ENCODE measurements at places on chromosomes 6 and 20.

GRCh38 chr20:6173481-6173880 is 50.7 kb upstream of the FERMT1 start:
- DNase-seq, result no peak

DNA sequence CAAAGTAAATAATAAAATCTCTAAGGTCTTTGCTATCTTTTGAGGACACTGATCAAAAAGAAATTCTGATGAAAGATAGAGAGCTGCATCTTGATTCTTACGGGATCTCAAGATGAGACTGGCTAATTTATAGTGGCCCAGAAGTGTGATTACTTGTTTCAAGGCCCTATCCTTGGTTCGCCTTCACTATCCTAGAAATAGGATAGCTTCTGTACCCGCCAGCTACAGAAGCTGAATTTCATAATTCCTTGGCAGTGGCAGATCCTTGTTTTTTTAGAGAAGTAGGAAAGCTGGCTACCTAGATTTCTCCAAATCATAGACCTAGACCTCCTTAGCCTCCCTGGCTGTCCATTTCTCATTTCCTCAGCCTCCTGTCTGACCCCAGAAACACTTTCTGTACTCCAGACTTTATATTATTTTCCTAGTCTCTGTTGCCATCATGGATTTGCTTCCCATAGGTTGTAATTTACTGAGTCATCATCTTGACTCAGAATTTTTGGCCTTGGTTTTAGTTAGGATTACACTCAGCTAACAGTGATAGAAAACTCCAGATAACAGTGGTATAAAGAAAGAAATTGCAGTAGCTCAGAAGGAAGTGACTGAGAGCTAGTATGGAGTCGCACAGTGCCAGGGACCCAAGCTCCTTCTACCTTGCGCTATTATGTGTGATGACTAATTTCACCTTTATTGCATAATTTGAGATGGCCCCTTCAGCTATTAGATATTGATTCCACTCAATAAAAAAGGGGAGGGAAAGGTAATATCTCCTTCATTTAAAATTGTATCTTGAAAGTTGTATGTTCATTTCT is 27.7 kb downstream of the PHF3 start:
- DNase-seq, result peak; percentile 19

DNA sequence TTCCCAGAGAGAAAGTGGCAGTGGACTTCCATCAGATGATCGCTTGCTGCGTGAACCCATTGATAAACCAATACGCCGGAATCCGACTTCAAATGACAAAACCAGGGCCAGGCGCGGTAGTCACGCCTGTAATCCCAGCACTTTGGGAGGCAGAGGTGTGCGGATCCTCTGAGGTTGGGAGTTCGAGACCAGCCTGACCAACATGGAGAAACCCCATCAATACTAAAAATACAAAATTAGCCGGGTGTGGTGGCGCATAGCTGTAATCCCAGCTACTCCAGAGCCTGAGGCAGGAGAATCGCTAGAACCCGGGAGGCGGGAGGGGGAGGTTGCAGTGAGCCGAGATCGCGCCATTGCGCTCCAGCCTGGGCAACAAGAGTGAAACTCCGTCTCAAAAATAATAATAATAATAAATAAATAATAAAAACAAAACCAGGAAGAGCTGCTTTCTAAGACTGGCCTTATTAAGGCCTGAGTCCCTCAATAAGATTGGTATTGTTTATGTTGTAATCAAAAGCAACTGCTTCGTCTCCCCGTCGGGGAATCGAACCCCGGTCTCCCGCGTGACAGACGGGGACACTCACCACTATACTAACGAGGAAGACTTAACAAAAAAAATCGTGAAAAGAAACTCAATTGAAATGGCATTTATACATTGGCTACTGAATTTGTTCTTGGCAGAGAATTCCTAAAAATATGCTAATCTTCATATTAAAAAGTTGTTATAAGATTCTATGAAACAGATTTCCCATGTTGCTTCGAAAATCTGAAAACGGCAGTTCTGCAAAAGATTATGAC is 110.2 kb upstream of the ZNF184 start:
- DNase-seq, result peak; percentile 45

DNA sequence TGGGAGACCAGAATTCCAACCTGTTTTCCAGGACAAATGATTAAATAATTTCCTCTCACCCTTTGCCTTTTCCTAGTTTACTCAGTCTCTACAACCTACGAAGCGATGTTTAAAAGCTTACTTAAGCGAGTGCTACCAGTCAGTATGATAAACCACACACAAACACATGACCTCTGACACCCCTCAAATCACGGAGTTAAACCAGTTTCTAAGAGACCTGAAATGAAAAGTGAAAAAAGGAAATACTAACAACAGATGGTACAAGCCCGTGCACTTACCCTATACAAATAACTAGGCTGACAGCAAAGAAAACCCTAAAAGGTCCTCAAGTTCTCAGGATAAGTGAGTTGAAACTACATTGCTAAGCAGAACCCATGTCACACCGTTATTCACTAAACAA is 7.7 kb downstream of the TNFRSF21 start:
- no peak for DNase-seq

DNA sequence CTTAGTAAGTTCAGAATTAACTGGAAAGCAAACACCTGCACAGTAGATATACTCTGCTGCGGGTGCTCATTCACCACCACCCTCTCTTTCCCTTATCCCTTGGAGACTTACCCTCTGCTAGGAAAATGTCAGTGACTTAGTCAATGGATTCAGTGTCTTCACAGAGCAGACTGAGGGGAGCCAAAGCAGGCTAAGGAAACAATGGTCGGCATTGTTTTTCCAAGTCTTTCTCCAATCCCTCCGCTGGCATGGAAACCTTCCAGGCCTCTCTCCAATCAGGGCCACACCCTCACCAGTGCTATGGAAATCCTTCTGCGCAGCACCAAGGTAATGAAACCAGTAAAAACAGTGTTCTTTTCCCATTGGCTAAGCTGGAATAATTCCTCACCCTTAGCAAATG is 531.2 kb downstream of the TFAP2B start:
- no peak for DNase-seq

GRCh38 chr6:170297576-170298330 is 6.9 kb upstream of the DLL1 start:
- DNase-seq, result no peak

DNA sequence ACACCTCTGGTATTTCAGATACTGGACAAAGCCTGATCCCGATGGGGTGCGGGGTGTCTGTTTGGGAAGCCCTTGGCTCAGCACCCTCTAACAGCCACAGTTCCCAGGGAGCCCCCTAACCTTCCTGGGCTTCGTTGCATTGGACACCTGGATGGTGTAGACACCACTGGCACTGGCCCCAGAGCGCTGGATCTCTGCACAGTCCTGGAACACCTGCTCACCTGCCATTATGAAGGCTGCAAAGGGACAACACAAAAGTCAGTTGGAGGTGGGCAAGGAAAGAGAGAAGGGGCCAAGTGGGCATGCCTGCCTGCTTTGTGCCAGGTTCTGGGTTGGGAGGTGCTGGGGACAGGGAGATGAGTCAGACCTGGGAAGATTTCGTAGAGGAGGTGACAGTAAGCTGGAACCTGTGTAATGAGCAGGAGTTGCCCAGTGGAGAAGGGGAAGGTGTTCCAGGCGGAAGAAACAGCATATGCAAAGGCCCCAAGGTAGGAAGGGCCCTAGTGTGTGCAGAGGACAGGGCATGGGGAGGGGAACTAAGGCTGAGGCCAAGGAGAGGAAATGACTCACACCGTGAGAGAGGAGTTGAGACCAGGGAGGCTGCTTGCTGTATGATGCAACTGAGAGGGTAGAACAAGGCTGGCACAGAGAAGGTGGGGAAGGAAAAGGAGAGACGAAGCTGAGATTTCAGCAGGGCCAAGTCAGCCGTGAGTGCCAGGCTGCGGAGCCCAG is 34.9 kb downstream of the ANGPT4 start:
- DNase-seq, result peak; percentile 56

- no peak for DNase-seq
Measured at GRCh38 chr20:49171909-49172308, 16.2 kb downstream of the STAU1 start.

- no peak for DNase-seq
Measured at GRCh38 chr6:79632580-79632979, 1.5 kb downstream of the SH3BGRL2 start.

DNA sequence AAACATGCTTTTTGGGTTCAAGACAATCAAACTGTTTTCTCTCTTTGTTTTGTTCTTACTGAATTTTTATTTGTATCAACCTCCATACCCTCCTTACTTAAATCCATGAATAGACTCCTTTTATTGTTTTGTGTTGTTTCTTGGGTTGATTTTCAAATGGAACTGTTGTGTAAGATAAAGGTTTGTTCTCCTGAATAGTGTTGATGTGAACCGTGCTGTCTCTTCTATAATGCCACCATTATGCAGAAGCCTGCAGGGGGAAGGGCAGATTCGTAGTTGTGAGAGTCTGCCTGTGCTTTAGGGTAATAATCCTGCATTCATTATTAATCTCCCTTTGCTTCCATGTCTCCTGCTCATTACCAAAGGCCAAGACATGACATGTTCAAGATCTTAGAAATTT is 105.9 kb downstream of the CDKAL1 start:
- no peak for DNase-seq

DNA sequence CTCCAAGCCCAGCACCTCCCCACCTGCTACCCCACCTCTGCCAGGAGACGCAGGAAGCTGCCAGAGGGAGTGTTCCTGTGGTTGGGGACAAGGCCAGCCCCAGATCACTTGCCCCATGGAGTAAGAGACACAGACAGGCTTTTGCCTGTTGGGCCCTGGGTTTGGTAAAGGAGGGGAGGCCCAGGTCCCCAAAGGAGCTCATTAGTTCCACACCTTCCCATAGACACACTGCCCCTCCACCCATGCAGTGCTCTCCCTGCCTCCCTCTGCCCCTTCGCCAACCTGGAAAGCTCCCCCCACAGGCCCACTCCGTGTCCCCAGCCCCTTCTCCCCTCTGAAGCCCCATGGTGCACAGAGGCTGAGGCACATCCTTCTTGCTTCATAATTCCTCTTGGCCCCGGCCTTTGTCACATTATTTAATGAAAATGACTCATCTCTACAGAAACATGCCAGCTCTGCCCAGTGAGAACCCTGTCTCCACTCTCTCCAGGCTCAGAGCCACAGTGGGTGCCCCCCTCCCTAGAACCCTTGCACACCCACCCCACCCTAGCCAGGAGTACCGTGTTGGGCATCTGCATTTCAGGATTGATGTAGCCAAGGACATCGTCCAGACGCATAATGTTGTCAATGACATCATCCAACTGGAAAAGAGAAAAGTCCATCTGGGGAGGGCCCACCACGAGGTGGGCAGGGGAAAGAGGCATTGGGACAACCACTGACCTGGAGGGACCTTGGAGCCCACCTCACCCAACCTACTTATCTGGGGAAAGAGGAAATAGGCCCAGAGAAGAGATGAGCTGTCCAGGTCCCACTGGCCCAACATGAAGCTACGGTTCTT is 46.0 kb downstream of the TFEB start:
- DNase-seq, result peak; percentile 30

DNA sequence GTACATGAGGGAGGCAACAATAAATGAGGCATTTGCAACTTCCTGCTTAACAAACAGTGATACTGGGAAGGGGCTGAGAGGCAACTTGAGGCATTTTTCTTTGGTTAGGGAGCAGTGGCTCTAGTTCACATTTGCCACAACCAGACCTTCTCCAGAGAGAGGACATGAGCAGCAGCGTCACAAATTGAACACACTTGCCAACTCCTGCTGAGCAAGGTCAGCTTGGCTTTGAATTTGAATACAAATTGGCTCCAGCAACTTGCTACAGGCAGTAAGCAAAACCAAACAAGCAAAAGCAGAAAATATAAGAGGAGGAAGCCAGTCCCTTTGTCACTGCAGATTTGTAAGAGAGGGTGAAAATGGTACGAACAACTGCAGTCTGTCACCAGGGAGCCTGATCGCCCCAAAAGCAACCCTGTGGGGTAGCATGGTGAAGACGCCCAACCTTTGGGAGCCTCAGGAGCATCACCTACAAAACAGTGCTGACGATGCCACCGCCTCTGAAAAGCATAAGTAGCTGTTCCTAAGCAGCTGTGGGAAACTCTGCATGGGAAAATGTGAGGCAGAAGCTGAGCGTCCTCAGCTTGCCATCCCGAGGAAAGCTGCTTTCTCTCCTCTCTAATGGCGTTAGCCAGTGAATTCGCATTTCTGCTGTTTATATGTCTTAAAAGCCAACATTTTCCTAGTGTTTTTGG is 378.7 kb downstream of the RNGTT start:
- DNase-seq, result no peak

- DNase-seq, result no peak
Measured at GRCh38 chr20:44772636-44773035, 27.0 kb downstream of the KCNK15 start.

DNA sequence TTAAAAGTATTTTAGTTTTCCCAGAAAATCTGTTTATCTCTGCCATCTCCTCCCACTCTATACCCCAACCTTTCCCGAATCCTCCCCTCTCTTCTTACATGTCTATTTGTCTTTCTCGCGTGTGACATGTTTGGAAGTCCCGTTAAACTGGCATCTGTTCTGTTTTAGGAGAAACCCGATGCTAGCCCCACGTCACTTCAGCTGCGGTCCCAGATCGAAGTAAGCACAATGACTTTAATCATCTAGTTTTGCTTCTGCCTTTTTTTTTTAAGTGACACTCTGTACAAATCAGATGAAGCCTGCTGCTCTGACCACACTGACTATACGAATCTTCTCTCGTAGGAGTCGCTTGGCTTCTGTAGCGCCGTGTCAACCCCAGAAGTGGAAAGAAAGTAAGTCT is 97.4 kb downstream of the SASH1 start:
- DNase-seq, result no peak

- DNase-seq, result no peak
Measured at GRCh38 chr20:406200-407132, 1.6 kb upstream of the RBCK1 start.

GRCh38 chr6:168746013-168746412 is 305.0 kb downstream of the SMOC2 start:
- no peak for DNase-seq

DNA sequence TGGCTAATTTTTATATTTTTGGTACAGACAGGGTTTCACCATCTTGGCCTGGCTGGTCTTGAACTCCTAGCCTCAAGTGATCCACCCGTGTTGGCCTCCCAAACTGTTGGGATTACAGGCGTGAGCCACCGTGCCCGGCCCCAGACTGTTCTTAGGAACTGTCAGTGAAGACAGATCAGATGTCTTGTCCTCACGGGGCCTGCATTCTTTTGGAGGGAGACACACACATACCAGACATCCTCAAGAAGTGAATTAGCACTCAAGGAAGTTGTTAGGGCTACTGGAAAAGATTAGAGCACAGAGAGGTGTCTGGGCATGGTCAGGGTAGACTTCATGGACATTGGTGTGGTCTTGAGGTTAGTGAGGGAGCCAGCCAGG is 10.3 kb upstream of the LPIN3 start:
- no peak for DNase-seq

- no peak for DNase-seq
Measured at GRCh38 chr6:99384507-99384906, 9.5 kb downstream of the COQ3 start.

GRCh38 chr6:11889572-11889971 is 111.0 kb upstream of the ADTRP start:
- no peak for DNase-seq

- no peak for DNase-seq
Measured at GRCh38 chr6:139290787-139291311, 949 bp downstream of the TXLNB start.
